ENCODE measurements at places on chromosomes 11 and 22.

GRCh38 chr22:37141476-37141875 is 8.2 kb downstream of the IL2RB start:
- DNase-seq = no peak

DNA sequence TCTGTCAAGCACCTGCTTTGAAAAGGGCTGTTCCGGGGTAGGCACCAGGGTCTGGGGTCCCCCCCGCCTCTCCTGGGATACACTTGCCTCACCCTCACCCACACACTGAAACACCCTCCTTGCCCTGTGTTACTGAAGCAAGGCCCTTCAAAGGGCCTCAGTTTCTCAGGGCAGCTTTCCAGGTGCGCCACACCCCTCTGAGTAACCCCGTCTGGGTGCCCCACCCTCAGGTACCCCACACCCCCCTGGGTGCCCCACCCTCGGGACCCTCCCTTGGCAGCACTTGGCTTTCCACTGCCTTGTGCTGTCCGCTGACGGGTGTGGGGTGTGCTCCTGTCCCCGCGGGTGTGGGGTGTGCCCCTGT is 413.6 kb downstream of the TBC1D22A start:
- DNase-seq = no peak

- DNase-seq = no peak
These were observed 3.9 kb upstream of the GNAZ start for GRCh38 chr22:23066200-23067022.

GRCh38 chr11:69209038-69209350 is 53.3 kb downstream of the SMIM38 start:
- DNase-seq = no peak

GRCh38 chr11:17875891-17876290 is 137.0 kb downstream of the SERGEF start:
- DNase-seq = no peak

- DNase-seq = no peak
These were observed 131.1 kb downstream of the LRRC4C start for GRCh38 chr11:41328324-41328723.

DNA sequence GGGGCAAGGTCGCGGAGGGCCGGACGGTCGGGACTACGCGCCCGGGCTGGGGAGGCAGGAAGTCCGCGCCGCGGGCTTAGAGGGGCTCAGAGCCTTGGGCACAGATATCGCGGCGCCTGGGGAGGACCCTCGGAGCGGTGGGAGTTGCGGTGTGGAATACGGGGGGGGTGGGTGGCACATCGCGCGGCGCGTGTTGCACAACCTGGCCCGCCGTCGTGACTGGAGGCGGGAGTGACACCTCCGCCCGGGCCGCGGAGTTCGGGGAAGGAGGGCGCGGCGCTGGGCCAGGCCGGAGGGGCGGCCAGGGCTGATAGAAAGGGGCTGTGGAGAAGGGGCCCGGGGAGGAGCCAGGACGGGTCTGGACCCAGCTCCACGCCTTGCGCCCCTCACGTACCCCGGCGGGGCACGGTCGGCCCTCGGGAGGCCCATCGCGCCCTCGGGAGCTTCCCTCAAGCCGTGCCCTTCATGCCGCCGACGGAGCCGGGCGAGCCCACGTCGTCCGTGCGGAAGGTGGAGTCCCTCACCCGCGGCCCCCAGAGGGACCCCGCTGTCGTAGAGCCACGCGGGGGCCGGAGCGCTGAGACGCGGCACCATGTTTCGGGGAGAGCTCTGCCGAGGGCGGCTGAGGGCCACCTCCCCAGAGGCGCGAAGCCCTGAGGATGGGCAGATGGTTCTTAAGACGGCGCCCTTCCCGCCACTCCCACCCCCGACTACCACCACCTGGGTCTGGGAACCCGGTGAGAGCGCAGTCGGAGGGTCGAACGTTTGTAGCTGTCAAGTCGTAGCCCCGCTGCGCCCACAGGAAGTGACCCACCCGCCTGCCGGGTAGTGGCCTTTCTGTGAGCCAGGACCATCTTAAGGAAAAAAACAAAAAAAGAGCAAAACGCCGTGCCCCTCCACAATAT is 729 bp downstream of the IL17RA start:
- DNase-seq = no peak

DNA sequence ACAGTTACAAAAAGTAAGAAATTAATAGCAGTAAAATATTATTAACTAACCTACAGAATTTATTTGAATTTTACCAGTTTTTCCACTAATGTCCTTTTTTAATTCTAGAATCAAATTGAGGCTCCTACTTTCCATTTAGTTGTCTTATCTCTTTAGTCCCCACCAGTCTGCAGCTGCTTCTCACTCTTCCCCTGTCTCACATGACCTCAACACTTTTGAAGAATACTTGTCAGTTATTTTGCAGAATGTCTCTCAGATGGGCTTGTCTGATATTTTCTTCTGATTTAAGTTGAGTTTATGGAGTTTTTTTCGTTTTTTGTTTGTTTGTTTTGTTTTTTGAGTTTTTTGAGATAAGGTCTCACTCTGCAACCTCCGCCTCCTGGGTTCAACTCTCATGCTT is 74.3 kb upstream of the ADORA2A start:
- DNase-seq = no peak

DNA sequence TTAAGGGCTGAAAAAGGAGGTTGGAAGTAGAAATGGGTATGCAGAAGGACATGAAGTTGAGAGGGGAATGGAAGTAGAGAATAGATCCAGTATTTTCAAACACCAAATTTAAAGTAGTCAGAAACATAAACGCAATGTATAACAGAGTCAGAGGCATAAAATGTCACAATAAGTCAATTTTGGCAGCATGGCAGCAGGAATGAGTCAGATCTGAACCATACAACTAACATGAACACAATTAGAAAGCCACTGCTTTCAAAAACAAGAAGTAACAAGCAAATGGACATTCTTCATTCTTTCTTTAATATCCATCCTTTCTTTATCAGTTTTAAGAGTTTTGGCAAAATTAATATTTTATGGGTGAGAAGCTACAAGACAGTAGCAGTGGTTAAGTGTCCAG is 2.5 kb downstream of the CHORDC1 start:
- DNase-seq = no peak

DNA sequence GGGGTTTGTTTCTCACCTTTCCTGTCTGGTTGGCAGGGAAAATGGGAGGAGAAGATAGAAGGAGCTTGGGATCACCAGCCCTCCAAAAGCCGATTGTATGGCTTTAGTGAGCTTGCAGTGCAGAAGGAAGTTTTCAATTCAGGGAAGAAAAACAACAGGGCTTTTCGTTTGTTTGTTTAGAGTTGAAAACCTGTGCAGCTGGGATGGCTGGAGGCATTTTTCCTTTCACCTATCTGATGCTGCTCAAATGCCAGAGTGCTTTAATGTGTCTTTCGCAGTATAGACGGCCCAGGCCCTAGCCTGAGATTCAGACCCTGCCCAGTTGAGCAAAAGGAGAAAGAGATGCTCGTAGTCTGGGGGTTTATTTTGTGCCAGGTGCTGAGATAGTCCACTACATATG is 87.9 kb downstream of the INSC start:
- DNase-seq = no peak

DNA sequence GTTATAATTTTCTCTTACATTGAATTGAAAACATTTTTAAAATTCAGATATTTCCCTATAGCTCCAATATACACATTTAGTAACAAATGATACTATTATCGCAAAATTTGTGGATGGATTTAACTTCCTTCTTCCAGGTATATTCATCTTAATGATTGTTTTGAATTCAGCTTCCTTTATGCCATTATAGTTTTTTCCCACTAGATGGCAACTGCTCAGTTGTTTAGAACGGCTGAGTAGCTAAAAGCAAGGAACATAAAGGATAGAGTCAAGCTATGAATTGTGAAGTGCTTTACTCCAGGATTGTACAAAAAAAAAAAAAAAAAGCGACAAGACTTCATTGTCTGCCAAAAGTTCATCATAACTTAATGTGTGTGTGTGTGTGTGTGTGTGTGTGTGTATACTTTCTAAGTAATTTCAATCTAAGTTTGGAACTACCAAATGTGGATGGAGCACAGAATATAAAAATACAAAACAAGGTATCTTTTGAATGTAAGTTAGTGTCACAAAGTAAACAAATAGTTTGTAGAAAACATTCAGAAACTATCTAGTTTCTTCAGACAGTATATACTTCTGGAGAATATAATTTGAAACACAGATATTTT is 846.4 kb downstream of the DLG2 start:
- DNase-seq = no peak

DNA sequence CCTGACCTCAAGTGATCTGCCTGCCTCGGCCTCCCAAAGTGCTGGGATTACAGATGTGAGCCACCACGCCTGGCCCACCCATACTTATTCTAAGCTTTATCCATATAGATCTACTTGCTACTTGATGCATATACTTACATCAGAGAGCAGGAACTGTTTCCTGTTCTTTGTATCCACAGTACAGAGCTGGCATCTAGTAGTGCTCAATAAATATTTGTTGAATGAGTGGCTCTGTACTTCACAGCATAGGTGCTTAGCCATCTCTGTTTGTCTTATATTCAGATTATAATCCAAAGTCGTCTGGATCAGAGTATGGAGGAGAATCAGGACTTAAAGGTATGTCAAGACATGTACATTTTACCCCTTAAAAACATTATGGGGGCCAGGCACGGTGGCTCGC is 38.6 kb upstream of the DLAT start:
- DNase-seq = no peak

GRCh38 chr11:119990309-119991021 is 147.4 kb downstream of the TRIM29 start:
- no peak for DNase-seq

DNA sequence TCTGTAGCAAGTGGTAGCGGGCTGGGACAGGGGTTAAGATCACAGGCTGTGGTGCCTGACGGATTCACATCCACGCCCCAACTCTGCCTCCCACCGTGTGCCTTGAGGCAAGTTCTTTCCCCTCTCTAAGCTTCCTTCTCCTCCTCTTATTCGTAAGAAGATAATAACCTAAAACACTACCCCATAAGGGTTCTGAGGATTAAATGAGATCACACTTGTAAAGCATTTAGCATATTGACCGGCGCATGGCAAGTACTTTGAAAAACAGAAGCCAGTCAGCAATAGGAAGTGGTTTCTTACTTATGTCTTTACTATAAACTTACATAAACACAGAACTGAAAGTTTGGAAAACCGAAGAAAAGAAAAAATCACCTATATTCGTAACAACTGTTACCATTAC is 15.5 kb upstream of the LMO2 start:
- DNase-seq = no peak

- DNase-seq = no peak
These were observed 1827.5 kb upstream of the RAG2 start for GRCh38 chr11:38425578-38425977.

- no peak for DNase-seq
These were observed 756.6 kb upstream of the API5 start for GRCh38 chr11:42555190-42555589.

GRCh38 chr22:25172153-25172552 is 27.5 kb upstream of the CRYBB3 start:
- no peak for DNase-seq

DNA sequence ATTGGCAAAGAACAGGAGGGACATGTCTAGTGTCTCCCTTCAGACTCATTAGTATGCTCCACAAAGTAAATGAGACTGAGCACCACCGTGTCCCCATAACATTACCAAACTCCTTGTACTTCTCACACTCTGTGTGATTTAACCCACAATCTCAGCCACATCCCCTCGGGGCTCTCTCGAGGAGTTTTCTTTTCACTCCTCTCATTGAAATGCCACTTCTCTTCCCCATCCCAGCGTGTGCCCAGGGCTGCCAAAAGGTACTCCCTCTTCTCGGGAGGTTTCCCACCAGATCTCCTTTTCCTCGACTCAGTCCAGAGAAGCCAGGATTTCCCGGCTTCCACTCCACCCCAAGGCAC is 1.1 kb downstream of the RBFOX2 start:
- DNase-seq = peak; percentile 66

GRCh38 chr22:20749453-20749852 is 24.5 kb upstream of the SERPIND1 start:
- DNase-seq = no peak

Data from right kidney (tissue), 9 donors.